ENCODE measurements at places on chromosomes 13 and 19.

- no peak for DNase-seq
These were observed at the start of gene DCLK1 for GRCh38 chr13:36131222-36131930. Gene DCLK1 (minus strand): TSS chr13:36131382.

GRCh38 chr19:5099701-5100221 lies 130.8 kb downstream of the KDM4B start:
- DNase-seq: no peak

GRCh38 chr19:11594084-11594483 lies 3.2 kb upstream of the ZNF627 start:
- DNase-seq: no peak

DNA sequence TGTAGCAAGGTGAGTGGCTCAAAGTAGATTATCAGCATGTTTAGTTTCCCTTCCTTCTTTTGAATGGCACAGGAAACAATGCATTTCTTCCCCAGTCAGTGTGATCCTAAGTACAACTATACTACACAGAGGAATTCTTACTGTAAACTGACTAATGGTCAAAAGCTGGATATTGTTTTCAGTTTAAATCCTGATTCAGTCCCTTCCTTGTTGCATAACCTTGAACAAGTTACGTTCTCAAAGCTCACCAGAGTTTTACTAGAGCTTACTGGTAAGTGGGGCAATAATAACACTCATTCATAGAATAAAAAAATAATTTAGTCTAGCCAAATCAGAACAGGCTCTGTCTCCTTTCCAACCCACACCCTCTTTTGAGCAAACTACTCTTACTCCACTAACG lies 180.1 kb downstream of the POSTN start:
- no peak for DNase-seq
